ENCODE measurements at places on chromosomes 6 and 20.

DNA sequence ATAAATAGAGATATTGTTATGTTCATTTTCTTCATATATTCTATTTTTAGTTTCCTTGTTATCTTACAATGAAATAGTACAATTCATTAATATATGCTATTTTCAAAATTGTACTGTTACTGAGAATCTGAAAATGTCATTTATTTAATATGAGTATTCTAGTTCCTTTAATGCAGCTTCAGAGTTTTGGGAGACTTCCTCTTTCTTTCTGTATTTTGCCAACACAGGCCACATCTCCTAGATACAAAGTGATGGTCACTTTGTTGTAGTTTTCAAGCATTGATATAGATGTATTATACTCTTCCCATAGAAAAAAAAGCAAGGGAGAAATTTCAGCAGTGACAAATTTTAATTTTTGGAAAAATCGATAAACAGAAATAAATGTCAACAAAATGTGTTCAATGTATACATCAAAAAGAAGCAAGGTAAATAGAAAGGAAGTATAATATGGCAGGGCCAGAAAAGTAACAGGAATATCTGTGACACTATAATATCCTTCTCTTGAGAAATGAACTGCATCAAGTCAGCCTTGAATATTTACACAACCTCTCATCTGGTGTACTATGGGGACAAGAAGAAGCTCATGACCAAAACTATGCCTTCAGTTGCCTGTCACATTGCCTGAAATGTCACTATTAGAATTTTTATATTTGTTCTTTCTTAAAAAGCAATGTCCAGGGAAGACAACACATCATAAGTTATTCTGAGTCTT lies 396.0 kb downstream of the TBC1D32 start:
- DNase-seq: no peak

DNA sequence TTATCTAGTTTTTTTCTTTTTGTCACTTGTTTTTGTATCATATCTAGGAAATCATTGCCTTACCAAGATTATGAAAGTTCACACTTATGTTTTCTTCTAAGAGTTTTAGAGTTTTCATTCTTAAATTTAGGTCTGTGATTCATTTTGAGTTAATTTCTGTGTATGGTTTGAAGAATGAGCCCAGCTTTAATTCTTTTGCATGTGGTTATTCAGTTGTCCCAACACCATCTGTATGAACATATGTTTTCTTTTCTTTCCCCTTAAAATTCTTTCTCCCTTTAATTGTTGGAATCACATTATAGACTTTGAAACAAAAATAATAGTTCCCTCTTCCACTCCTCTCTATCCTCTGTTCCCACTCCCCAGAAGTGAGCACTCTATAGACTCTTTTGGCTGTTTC lies 85.4 kb downstream of the SLX4IP start:
- DNase-seq: no peak

DNA sequence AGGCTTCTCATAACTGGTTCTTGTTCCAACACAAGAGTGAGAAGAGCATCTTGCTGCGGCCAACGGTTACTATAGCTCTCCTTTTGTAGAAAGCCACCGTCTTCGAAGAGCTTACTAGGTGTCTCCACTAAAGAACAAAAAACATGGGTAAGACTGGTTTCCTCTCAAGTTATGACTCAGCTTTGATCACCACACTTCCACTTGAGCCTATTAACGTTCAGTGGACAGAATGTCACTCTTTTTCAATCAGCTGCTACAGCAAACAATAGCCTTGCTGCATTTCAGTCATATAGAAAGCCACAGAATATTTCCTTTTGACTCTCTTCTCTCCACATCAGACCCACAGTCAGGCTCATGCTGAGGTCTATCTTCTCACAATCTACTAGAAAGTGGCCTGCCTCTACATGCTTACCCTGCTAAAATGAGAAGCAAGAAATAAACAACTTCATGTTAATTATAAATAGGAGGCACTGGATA lies 243.5 kb upstream of the PREP start:
- no peak for DNase-seq

DNA sequence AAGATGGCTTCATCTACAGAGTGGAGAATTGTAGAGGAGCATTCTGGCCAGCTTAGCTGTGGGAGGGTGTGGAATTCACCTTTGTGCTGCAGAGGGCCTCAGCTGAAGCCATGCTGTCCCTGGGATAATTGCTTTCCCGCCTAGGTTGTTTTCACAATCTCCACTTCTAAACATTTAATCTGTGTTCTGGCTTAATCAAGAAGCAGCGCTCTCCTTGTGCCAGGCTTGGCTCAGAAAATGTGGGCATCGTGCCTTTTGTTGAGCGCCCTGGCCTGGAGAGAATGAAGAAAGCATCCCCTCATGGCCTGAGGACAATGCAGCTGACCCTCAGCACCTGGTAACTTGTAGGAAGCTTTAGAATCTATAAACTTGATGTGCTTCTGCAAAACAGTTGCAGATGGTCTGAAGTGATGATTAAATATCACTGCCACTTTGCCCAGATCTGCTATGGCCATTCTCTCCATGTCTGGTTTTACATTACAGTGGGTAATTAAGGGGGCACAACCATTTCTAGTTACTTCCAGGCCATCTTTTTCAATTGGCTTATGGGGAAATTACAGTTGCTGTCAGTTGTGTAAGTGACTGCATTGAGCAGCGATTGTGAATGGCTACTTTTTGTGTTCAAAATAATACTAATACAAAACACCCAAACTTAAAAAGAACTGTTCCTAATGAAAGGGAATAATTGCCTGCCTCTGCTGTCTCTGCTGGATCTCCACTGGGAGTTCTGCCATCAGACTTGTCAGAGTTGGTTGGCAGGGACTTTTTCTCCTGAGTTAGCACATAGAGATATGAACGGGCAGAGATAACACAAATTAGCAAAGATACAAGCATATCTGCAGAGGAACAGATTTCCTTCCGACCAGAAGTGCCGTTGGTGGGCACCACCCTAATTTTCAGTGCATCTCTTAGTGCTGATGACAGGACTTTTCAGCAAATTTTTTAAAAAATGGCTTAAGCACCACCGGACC lies 18.4 kb downstream of the CTNNBL1 start:
- DNase-seq: no peak

DNA sequence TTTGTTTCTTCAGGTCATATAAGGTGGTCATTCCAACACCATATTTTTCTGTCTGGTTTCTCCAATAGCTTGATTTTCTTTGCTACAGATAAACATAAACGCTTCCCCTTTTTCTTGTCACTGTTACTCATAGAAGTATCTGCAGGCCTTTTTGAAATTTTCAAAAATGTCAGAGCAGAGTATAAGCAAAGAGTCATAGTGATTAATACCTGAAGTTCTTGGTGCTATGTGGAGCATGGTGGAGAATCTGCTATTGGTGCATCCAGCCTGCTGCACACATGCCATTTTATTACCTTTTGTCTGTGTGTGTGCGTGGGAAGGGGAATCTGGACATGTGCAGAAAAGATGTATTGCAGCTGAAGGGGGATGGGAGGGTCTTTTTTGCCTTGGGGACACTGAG lies 19.7 kb downstream of the STX11 start:
- no peak for DNase-seq

DNA sequence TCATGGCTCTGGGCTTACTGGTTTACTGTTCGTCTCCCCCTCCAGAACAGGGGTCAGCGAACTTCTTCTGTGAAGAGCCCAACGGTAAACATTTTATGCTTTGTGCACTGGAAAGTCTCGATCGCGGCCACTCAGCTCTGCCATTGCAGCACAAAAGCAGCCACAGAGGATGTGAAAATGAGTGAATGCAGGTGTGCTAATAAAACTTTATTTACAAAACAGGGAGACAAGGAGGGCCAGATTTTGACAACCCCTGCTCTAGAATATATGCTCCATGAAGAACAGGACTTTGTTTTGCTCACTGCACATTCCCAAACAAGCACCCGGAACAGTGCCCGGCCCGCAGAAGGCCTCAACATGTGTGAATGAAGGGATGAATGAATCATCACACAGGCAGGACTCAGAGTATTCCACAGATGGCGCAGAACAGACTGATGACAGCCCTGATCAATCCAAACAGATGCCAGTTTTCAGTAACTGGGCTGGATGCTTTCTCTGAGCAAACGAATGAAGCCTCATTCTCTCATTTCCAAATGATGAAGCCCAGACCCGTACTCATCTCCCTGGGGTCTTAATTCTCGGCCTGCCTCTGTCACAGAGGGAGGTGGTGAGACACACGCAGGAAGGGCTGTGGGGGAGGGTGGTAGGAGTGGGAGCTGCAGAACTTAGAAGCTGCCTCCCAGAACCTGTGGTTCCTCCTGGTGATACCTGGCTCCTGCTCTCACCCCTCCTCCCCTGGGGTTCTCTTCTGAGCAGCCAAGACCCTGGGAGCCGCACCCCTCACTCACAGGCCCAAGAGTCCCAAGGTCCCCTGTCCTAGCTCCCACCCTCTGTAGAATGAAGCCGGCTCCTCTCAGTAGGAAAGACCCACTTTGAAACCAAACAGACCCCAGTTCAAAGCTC lies 196.4 kb downstream of the PREX1 start:
- DNase-seq: no peak

DNA sequence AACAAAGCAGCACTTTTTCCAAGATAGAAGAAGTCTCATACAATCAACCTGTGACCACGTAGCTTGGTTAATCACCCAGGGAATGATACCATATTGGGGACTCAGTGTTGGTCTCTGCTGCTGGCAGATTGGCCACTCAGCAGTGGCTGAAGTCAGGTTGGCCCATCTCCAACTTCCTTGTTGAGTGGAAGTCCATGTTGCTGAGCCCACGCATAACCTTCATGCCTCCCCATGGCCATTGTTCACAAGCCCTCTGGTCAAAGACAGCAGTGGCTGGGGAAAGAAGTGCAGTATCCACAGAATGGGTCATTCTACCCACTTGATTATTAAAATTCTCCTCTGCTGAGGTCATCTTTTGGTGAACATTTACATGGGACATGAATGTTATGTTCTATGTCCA lies 38.5 kb downstream of the PKIB start:
- DNase-seq: no peak

Measured in stimulated activated CD4-positive, alpha-beta T cell treated with anti-CD3 and anti-CD28 coated beads, Interleukin-1b, Interleukin-23, amount 100 ng/mL, for 4 hours (primary cell).